ENCODE measurements at places on chromosomes 2 and 18. TPM values are rescaled to one million over a fixed set of nuclear protein-coding genes. Genes with fewer than 3 reads are reported as not detected.

The RHBDD1 gene
- total RNA-seq, result 73.5 TPM

The ARHGAP28 gene
- 84.0 TPM for total RNA-seq

The CRYGC gene
- total RNA-seq, result not detected

The TXNL1 gene
- total RNA-seq, result 61.7 TPM

The DCDC2C gene
- 0.48 TPM for total RNA-seq

The C1QL2 gene
- total RNA-seq, result not detected

The IKZF2 gene
- 56.4 TPM for total RNA-seq

The PLCD4 gene
- total RNA-seq, result 6.7 TPM

The RTP5 gene
- total RNA-seq, result not detected

The EEF1B2 gene
- 356 TPM for total RNA-seq

The NLRC4 gene
- total RNA-seq, result 1.7 TPM

The TRIM54 gene
- 2.6 TPM for total RNA-seq

The WDR7 gene
- 70.8 TPM for total RNA-seq

The ANKRD30B gene
- total RNA-seq, result not detected

The GCA gene
- total RNA-seq, result 22.3 TPM

The CDCA7 gene
- total RNA-seq, result 10.1 TPM

The ACOXL gene
- 6.2 TPM for total RNA-seq

The SCYGR2 gene
- not detected for total RNA-seq

The KCNE4 gene
- 22.0 TPM for total RNA-seq

The RRM2 gene
- total RNA-seq, result 24.8 TPM

The CCNYL1 gene
- total RNA-seq, result 18.8 TPM

The CREG2 gene
- total RNA-seq, result 0.63 TPM

The NDUFAF7 gene
- 25.2 TPM for total RNA-seq

The SERPINB4 gene
- not detected for total RNA-seq

The ECEL1 gene
- 0.21 TPM for total RNA-seq

The CYP27A1 gene
- 10.3 TPM for total RNA-seq

The ACADL gene
- 4.9 TPM for total RNA-seq

The SCN1A gene
- total RNA-seq, result 0.32 TPM

The LIMS4 gene
- not detected for total RNA-seq

Data from urinary bladder (tissue), 4 donors.